ENCODE measurements at places on chromosomes 3 and 15. TPM values are rescaled to one million over a fixed set of nuclear protein-coding genes. Genes with fewer than 3 reads are reported as not detected.

The SI gene
- not detected for total RNA-seq

The LRRC34 gene
- 5.6 TPM for total RNA-seq

DNA sequence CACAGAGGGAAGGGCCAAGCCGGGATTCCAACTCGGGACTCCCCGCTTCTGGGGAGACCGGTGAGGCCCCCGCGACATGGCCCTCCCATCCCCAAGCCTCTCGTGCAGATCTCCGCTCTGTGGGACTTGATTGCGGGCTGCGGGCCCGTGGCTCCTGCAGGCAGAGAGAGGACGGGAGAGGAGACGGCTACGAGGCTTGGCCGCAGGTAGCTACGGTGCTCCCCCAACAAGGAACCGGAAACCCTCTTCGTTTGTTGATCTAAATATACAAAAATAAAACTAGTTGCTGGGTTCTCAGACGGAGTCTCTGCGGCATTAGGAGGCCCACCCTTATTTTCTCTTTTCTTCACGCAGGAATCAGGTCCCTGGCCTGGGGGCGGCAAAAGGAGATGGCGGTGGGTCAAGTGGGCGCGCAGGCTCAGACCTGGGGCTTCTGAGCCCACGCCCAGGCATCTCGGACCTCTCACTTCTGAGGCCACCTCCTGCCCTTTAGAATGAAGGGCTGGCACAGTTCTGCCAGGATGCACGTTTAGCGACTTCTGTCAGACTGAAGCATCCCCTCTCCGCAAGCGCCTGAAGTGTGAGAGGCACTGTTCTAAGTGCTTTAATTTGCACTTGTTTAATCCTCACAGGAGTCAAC is 10.9 kb downstream of the GNB5 start:
- peak; percentile 56 for DNase-seq

The TCAIM gene
- total RNA-seq = 19.3 TPM

GRCh38 chr3:176247191-176247590 is 950.1 kb downstream of the TBL1XR1 start:
- DNase-seq = no peak

The NOX5 gene
- total RNA-seq = not detected

The ISLR2 gene
- total RNA-seq = 0.08 TPM

The A4GNT gene
- total RNA-seq = not detected

The MITF gene
- not detected for total RNA-seq

- peak; percentile 92 for DNase-seq
Measured at GRCh38 chr3:50600841-50601591, 10.6 kb downstream of the CISH start.

DNA sequence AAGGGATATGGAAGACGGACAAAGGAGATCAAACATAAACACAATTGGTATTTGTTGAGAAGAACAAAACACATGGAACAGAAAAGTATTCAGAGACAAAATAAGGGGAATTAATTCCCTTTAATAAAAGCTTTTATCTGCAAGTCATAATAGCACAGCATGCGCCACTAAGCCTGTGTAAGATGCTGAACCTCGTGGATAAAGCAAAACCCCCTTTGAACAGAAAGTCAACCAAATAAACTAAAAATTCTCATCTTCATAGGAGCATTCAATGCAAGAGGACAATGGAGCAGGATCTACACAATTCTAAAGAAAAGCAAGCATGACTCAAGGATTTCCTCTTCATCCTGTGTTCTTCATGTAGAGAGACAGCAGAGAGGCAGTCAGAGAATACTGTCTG is 274.3 kb upstream of the GOLGA6L4 start:
- no peak for DNase-seq

DNA sequence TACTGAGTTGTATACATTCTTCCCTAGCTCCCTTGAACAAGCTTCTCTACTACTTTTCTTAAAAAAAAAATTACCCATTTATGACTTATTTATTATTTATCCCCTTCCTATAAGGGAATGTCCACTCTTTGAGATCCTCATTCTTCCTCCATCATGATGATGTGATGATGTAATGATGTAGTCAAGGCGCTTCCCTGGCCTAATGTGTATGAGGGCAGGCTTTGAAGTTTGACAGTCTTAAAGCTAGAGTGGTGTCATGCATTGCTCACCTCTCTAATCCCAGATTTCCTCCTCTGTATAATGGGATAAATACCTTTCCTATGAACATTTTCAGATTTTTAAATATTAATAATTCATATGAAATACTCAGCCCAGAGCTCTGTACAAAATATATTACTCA is 486.0 kb upstream of the TPRG1 start:
- DNase-seq = no peak

DNA sequence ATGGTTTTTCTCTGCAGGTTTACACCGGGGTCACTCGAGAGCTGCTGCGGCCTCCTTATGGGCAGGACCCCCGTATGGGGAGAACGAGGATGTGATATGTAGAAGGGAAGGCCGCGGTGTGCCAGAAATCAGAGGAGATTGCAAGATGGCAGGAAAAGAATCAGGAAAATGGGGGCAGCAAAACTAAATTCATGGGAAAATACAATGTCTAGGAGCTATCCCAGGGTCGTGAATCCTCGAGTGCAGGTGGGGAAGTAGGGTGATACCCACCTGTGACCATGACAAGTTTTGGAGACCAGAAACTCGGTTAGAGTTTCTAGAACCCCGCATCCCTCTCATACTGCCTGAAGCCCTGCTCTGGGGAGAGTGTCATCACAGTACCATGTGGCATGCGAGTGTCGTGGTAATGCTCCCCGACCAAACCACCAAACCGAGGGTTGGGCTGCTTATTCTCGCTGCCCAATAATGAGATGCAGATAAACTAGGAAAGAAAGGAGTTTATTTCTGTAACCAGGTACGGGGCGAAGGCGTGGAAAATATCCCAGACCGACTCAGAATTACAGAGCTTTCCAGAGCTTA is 781 bp downstream of the TRNT1 start:
- DNase-seq = peak; percentile 63

GRCh38 chr3:156635973-156636372 is 38.4 kb upstream of the TIPARP start:
- DNase-seq = no peak

- DNase-seq = no peak
Measured at GRCh38 chr15:30941520-30941919, 37.8 kb downstream of the FAN1 start.

DNA sequence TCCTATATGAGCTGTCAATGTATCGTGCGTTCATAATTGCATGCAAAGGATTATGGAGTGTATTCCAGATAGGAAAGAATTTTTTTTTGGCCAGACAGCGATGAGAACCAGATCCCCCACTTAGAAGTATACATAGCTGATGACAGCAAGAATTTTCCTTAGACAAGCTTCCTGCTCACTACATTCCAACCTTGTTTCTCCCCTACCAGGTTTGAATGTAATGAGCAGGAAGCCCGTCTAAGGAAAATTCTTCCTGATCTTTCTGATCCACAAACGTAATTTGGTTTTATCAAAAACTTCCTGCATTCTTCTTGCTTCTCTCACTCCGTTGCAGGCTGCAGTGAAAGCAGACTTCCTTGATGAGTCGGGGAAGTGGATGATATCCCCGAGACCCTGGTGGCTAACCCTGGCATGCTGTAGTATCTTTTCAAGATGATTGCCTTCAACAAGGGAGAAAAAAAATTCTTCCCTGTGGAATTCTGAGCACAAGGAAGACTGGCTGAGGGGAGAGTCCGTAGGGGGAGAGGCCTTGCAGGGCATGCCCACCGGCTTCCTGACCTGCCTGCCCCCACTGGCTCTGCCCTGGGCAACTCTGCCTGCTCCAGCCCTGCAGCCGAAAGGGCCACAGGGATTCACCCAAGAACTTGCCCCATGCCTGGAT is 243.1 kb downstream of the TLE3 start:
- no peak for DNase-seq

GRCh38 chr15:70473581-70474370 is 289.6 kb downstream of the UACA start:
- no peak for DNase-seq

DNA sequence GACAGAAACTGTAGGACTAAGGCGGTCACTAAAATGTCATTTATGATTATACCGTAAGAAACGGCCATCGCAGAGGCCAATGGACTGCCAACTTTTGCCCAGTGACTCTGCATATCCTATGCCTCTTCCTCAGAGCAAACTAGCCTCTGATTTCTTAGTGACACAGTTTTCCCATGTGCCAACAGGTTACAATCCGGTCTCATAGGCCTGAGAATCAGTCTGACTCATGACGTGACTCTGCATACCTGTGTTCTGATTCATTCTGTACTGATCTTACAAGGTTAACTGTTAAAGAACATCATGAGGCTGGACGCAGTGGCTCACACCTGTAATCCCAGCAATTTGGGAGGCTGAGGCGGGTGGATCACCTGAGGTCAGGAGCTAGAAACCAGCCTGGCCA is 17.8 kb downstream of the RUBCN start:
- no peak for DNase-seq

DNA sequence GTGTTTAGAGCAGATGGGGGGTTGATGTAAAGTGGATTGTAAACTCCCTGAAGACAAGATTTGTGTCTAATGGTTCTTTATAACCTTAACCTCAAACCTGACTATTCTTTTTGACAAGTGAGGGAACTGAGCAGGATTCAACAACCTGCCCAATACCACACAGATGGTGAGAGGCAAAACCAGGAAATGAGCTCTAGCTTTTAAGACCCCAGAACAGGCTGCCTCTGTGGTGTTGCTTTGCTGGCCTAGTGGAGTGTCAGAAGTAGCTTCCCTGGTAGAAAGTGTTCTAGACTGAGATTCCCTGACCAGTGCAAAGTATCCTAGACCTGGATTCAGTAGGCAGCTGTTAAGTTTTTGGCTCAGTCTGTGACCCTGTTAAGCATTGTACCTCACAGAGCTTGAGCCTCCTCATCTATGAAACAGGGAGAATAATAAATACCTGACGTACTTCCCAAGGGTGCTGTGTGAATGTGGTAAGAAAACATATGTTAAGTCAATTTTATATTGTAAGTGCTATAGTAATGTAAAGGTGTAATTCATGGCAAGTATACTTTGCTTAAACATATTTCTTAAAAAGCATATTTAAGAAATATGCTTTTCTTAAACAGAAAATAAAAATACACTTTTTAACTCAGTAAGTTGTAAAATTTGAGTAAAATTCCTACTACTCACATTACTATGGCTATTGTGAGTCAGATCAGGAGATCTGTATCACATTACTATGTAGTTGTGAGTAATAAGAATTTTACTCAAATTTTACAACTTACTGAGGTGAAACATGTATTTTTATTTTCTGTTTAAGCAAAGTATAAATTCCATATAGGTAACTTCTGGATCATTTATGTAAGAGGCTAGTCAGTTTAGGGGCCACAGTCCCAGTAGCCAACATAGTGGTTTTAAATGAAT is 8.8 kb downstream of the GPR87 start:
- DNase-seq = no peak

The IQCF5 gene
- not detected for total RNA-seq

The ARL6IP5 gene
- 182 TPM for total RNA-seq

DNA sequence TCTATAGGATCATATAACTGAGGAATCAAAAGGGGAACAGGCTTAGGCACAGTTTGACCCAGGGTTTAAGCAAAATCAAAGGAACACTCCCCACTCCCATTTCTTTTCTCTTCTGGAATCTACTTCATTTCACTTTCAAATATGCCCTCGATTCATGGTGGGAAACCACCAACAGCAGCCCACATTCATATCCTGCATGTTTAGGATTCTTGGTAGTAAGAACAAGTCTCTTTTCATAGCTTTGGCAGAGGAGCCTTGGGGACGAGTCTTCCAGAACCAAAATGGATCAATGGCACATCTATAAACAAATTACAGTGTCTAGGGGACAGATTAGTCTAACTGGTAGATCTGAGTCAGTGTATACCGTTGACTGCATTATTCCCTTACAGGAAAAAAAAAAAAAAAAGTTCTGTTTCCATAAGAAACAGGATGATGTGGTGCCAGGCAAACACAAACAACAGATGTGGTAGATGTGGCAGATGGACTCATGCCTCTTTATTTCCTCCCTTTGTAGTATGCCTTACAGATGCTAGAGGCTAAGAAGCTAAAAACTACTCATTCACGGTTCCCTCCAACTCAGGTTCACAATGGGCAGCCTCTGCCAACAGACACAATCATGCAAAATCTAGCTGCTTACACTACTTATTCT is 578.3 kb upstream of the ADAMTS9 start:
- DNase-seq = no peak

- no peak for DNase-seq
Measured at GRCh38 chr3:14236902-14237301, 58.3 kb downstream of the LSM3 start.

DNA sequence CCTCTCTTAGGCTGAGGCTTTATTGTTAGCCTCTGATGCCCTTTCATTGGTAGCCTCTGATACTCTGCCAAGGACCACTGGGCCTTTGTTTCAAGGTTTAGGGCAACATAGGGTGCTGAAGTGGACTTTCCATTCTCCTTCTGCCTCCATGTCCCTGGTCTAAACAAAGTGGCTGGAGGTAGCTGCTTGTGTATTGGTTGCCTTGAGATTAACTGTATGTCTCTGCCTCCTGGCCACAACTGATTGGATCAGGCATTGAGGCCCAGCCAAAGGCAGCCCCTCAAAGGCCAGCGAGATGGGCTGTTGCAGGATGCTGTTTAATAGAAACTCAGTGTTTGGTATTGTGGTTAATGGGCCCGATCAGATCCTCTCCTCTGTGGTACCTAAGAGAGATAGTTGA is 77.9 kb upstream of the PRR23C start:
- no peak for DNase-seq

DNA sequence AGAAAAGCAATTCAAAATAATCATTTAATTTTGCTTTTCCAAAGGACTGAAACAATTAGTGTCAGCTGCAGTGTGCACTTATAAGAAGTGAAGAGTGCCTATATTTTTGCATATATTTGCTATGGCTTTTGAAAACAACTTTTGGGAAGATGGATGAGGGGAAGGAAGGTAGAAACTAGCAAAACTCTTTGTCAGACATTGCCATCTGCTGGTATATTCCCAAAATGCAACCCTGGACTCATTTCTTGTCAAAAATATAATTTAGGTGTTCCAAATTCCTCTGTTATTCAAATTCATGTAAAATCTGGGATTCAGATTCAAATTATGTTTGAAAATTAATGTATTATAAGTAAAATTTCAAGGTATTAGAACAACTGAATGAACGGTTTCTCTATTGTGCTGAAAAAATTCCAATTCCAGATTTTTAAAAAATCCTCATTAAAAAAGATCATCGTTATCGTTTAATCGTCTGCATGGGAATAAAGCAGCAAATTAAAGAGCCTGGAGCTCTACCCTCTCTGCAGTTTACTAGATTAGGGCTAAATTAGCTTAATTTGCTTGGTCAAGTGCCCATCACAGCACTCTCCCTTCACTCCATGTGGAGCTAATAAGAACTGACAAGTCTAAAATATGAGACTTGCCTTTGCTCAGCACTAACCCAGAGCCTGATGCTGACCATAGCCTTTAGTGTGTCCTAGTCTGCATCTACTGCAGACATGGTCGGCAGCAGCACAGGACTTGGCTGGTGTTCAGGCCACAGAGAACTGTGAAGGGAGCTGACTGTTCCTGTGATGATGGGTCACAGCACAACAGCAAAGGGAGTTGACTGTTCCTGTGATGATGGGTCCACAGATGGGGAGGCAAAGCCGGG is 67.9 kb upstream of the MITF start:
- DNase-seq = no peak

DNA sequence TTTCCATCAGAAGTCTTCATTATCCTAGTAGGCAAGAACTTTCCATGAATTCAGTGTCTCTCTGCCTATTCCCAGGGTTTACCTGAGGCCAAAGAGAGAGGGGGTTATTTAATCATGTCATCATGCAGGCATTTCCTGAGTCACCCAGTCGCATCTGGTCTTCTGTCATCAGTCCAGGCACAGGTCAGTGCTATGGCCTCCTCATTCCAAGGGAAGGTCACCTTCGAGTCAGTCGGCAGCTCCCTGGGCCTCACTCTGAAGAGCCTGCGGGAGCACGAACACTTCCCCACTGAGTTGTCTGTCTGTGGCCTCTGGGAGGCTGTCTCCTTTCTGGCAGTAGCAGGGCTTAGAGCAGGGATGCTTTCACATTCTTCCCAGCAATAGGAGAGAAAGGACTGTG is 26.2 kb upstream of the LRTM1 start:
- no peak for DNase-seq

The MORC1 gene
- total RNA-seq = not detected
